ENCODE measurements at places on chromosomes 3 and 15. TPM values are rescaled to one million over a fixed set of nuclear protein-coding genes. Genes with fewer than 3 reads are reported as not detected.

Gene P2RY1
- not detected for total RNA-seq

Gene XXYLT1
- 16.9 TPM for total RNA-seq

Gene NRG4
- total RNA-seq = not detected

Gene RNF111
- 29.4 TPM for total RNA-seq

Gene CD86
- not detected for total RNA-seq

Gene ADAMTS17
- not detected for total RNA-seq

Gene LIPC
- not detected for total RNA-seq

Gene TMOD2
- total RNA-seq = 12.1 TPM

Gene CLRN1
- not detected for total RNA-seq

Gene CDHR4
- total RNA-seq = 0.19 TPM

Gene GP5
- 0.04 TPM for total RNA-seq

Gene LMAN1L
- total RNA-seq = not detected

Gene CHRNB4
- total RNA-seq = not detected

Gene ANKRD63
- not detected for total RNA-seq

Gene ATG7
- 48.3 TPM for total RNA-seq

Gene MESP1
- total RNA-seq = 0.99 TPM

Gene GOLGA8H
- total RNA-seq = not detected

Gene RBP2
- total RNA-seq = not detected

Gene EPHB3
- 3.1 TPM for total RNA-seq

Gene SLC28A1
- total RNA-seq = not detected

Gene PRR20G
- not detected for total RNA-seq

Gene SEC22A
- total RNA-seq = 17.2 TPM

Gene NUP210
- 3.4 TPM for total RNA-seq

Gene PARP14
- total RNA-seq = 6.8 TPM

Gene ETV5
- 53.8 TPM for total RNA-seq

Gene CTXND1
- total RNA-seq = not detected

Gene POLR2H
- total RNA-seq = 54.2 TPM

Gene MED12L
- total RNA-seq = 0.02 TPM

Gene HCN4
- not detected for total RNA-seq

Gene CPNE9
- not detected for total RNA-seq

Gene FANCD2OS
- total RNA-seq = not detected

Gene GREM1
- total RNA-seq = 4,099 TPM

Gene FBLN2
- 83.9 TPM for total RNA-seq

Gene TLR9
- not detected for total RNA-seq

Gene NRROS
- total RNA-seq = not detected

Gene TMIE
- total RNA-seq = not detected

Gene STRA6
- total RNA-seq = 3.2 TPM

Gene DNAH1
- total RNA-seq = 1.7 TPM

Measured in HFFc6 (cell line).